ENCODE measurements at places on chromosomes 4 and X. TPM values are rescaled to one million over a fixed set of nuclear protein-coding genes. Genes with fewer than 3 reads are reported as not detected.

GRCh38 chr4:142088906-142089305 is 452.5 kb downstream of the IL15 start:
- DNase-seq, result no peak

DNA sequence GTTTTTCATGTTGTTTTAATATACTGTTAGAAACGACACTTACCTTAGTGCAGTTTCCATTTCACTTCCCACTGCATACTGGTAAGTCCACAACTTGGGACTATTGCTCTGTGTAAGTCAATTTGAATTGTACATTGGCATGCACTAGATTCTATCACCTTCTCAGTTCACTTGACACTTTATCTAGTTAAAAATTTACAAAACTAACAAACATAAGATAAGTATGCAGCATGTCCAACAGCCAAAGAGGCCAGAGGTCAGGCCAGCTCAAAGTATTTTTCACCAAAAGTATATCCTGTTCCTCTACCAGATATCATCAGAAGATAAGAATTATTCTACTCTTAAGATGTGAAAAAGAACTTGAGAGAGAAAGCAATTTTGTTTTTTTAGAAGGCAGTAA is 75.9 kb downstream of the QRFPR start:
- no peak for DNase-seq

- no peak for DNase-seq
Measured at GRCh38 chr4:68499021-68499420, 51.8 kb downstream of the TMPRSS11E start.

DNA sequence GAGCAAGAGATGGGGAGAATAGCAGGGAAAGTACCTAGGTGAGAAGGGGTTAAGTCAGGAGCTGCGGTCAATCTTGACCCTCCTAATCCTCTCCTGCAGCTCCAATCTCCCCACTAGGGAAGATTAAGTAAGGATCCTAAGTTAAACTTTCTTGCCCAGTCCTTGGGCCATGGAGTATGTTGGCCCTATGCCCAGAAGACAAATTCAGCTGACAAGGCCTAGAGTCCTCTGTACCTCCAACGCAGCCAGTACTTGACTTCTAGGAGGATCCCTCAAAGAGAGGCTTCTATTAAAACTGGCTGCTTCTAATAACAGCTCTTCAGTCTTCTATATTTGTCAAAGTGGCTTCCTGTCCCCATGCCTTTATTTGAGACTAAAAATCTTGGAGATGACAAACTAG is 1.4 kb downstream of the CLDN2 start:
- DNase-seq, result no peak

DNA sequence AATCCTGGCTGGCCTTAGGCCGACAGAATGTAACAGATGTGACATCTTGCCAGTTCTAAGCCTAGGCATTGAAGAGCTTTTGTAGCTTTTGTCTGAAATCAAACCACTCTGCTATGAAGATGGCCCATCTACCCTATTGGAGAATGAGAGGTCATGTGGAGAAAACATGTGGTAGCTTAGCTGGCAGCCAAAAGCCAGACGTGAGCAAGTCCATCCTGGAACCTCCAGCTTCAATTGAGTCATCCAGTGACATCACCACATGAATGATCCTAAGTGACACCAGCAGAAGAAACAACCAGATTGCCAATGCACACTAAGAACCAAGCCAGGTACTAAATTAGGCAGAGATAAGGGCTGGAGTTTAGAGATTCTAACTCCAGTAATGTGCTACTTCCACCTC is 154.8 kb upstream of the ZFP42 start:
- no peak for DNase-seq

Gene LRCH2
- total RNA-seq, result 0.22 TPM
